NCI-H187 treated with DMSO at 0.1 percent for 48 hours (cell line): ENCODE measurements at places on chromosomes 2 and 18.

DNA sequence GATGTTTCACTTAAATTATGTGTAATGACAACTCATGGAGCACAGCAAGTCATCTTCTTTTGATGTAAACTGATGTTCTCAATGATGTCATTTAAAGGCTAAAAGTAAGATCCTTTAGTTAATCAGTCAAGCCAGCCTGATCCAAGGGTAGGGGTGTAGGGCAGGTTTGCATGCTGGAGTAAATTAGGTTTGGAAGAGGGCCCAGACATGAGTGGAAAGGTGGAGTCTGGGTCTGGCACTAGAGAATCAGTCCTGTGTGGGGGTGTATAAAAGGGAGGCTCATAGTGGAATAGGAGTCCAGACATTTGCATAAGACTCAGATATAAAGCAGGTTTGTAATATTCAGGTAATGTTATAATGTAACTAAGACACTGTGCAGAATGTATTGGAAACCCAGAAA is 88.8 kb upstream of the NYAP2 start:
- DNase-seq = no peak

DNA sequence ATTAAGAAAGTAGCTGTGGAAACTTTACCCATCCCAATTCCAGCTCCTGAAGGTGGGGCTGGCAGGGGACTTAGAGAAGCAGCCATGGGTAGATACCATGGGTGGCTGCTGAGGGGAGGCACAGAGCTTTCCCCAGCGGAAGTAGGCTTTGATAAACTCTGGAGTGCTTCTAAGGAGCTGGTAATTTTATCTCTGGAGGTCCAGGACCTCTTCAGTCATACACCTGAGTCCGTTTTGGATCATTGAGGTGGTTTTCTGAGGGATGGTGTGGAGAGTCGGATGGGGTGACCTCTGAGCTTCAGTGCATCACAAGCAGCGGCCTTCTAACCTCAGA is 36.7 kb upstream of the BMP10 start:
- no peak for DNase-seq

- peak; percentile 40 for DNase-seq
Observed at GRCh38 chr2:43303889-43304288, 77.5 kb upstream of the ZFP36L2 start.

GRCh38 chr2:71816815-71817214 is 330.8 kb downstream of the CYP26B1 start:
- DNase-seq = no peak

- no peak for DNase-seq
Observed at GRCh38 chr2:85838641-85839040, 50.1 kb downstream of the ST3GAL5 start.

DNA sequence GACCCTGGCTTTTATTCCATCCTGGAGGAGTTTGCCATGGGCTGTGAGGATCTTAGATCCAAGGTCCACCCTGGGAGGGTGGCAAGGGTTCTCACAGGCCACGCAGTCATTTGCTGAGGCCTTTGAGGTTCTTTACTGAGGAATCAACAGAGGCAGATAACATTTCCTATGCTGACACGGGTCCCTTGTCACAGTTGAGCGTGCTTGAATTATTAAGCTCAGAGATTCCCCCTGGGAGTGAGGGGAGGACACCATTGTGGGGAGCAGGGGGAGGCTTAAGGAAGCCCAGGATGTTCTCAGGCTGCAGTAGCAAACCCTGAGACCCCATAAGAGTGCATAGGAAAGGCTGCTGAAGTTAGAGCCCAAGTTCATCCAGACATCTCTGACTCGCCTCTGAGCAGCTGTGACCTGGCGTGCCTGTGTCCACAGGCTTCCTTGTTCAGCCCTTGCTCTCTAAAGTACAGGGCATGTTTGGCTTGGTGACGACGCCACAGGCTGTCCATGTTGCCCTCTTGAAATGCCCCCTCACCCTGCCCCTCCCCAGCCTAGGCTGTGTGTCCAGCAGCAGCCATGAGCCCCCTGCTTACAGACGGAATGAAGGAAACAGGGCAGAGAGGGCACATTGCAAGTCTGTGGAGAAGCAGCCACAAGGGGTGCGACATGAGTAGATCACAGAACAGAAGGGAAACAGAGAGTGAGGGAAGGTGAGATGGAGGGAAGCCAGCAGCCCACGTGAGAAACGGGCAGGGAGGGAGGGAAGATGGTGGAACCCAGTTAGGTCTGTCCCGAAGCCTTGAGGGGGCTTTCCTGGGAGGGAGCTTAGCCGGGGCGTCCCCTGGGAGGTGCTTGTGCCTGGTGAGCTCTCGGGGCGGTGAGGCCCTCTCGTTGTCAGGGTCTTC is 34.0 kb downstream of the NAPG start:
- no peak for DNase-seq

DNA sequence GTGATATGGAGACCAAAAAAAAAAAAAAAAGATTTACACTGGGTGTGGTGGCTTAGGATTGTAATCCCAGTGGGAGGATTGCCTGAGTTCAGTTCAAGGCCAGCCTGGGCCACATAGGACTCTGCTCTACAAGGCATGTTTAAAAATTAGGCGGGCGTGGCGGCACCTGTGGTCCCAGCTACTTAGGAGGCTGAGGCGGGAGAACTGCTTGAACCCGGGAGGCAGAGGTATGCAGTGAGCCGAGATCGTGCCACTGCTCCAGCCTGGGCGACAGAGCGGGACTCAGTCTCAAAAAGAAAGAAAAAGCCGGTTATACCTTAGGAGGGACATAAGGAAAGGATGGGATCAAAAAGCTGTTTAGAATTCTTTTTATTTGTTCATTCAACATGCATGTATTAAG is 707 bp upstream of the SPDYA start:
- DNase-seq = no peak

GRCh38 chr2:239607517-239608191 is 206.8 kb upstream of the HDAC4 start:
- no peak for DNase-seq

- no peak for DNase-seq
Observed at GRCh38 chr2:174846941-174847938, 83.0 kb upstream of the CHRNA1 start.

- DNase-seq = no peak
Observed at GRCh38 chr18:3180325-3180724, 39.4 kb downstream of the MYOM1 start.

- no peak for DNase-seq
Observed at GRCh38 chr18:31598021-31598805, 6.5 kb downstream of the TTR start.

GRCh38 chr2:191625016-191625415 is 52.9 kb upstream of the NABP1 start:
- no peak for DNase-seq

DNA sequence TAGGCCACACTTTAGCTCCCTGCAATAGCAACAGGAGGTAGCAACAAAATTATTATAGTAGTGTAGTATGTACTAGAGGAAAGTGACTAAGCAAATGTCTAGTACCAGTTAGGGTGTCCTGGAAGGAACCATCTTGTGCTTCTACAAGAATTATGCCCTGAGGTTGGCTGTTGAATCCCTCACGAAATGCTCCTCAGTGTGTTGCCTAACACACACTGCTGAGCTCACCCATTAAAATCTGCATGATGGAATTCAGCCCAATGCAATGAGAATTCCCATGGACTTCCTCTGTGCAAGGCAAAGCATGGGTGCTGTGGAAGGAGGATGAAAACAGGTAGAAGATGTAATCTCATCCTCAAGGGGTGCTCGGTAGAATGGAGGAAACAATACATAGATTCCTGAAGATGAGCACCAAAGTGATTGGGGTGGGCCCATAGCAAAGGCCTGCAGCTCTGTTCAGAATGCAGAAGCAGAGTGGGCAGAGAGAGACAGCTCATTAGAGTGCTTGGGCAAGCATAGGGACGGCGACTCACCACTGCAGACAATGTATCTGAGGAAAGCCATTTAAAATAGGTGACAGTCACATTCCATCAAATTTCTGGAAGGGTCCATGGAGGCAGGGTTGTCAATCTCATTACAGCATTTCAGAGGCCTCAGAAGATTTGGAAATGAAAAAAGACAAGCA is 1.2 kb upstream of the UGT1A7 start:
- no peak for DNase-seq

GRCh38 chr2:240992572-240993291 is 5.7 kb upstream of the SNED1 start:
- no peak for DNase-seq
